ENCODE measurements at places on chromosomes 4 and X.

DNA sequence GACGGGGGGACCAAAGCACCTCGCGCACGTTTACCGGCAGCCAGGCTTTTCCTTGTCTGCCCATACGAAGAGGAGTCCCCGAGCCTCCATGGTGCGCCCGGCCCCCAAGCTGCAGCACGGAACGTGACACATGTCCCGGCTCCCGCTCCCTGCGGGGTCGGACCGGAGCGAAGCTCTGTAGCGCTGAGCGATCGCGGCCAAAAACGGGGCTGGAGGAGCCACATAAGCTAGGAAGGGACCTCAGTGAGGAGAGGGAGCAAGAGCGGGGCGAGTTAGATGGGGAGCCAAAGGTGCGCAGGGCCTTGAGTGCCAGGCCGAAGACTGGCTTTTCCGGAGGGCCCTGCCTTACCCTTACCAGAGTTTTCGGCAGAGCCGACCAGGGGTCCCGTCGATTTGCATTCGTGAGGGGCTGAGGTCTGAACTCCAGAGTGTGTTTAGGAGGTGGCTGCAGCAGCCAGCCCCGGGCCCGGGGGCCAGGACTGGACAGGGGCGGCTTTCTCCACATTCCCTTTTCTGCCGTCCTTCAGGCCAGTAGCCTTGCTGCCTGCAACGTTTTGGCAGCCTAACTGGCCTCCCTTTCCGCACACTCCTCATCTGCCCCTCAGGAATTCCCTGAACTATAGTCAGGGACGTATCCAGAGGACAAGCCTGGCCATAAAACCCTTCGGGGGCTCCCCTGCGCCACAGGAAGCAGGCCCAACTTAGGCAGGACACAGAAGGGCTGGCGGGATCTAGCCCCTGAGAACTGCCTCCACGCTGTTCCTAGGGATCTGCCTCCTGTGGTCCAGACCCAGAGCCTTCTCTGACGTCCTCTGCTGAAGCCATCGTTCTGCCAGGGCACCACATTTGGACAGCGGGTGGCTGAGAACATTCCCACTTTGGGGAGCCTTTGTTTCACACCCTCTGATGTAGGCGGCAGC is 689 bp downstream of the SSR4 start:
- no peak for DNase-seq
- H3K27ac ChIP-seq = peak overlapping the region; percentile 85
- peaks cover 41% of the 10 kb centered on the region for H3K4me1 ChIP-seq
- H3K4me3 ChIP-seq = peak overlapping the region; percentile 59
- H3K36me3 ChIP-seq = peaks cover 21% of the 10 kb centered on the region

GRCh38 chr4:121199742-121200561 is 35.8 kb upstream of the TNIP3 start:
- no peaks in the 10 kb centered on the region for H3K4me1 ChIP-seq
- H3K4me3 ChIP-seq = no peak overlapping the region

DNA sequence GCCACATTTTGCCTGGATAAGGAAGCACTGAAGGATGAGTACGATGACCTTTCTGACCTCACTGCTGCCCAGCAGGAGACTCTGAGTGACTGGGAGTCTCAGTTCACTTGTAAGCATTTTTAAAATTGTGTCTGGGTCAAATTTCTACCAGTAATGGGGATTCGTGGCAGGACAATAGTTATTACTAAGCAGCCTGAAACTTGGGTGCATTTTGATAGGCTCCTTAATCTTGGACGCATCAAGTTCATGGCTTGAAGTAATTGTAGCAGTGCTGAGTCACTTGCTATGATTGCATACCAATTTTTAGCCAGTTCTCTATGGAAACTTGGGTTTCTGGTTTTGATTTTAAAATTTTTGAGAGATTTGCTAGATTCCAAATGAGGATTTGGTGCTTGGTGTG is 4.3 kb downstream of the PGRMC1 start:
- peak overlapping the region; percentile 11 for H3K27ac ChIP-seq
- peaks cover 15% of the 10 kb centered on the region for H3K4me1 ChIP-seq
- no peak overlapping the region for H3K4me3 ChIP-seq

DNA sequence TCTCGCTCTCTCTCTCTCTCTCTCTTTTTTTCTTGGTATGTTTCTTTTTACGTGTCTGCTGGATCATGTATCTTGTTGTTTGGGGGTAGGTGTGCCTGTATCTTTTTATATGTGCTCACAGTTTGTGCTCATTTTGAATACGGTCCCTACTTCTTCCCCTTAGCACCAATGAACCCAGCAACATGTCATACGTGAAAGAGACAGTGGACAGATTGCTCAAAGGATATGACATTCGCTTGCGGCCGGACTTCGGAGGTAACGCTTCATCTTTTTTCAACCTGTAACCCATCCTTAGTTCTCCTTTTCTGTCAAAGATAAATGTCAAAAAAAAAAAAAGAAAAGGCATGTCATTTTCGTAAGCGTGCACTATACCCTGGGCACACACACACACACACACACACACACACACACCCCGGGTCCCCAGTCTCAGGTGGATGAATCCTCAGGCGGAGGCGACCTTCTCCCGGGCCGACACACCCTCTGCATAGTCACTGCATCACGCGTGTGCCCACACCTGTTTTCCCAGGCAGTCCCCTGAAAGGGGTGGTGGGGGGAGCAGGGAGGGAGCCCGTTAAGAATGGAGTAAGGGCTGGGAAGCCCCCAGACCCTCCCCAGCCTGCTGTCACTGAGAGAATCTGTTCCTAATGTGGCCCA is 511 bp downstream of the GABRB1 start:
- H3K27me3 ChIP-seq = no peaks in the 10 kb centered on the region
- DNase-seq = no peak
- no peak overlapping the region for H3K27ac ChIP-seq
- no peaks in the 10 kb centered on the region for H3K36me3 ChIP-seq
- H3K4me3 ChIP-seq = peak overlapping the region; percentile 33

DNA sequence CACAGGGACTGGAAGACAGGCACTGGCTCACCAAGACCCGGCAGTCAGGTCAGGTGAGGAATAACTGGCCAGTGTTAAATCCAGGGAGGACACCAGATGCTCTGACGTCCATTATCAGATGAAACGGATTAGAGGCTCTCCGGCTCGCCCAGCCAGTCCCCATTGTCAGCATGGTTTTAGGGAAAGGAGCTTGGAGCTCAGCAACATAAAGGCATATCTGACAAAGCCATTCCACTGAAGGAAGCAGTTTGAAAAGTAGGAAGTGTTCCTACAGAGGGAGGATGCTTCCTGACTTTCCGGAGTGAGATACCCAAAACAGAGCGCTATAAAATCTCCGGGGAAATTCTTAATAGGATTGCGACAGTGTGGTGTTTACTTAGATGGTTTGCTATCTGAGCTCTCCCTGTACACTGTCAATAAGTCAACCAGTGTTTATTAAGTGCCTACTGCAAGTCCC is 14.8 kb downstream of the NDNF start:
- no peaks in the 10 kb centered on the region for H3K4me1 ChIP-seq
- DNase-seq = no peak
- H3K27ac ChIP-seq = peak overlapping the region; percentile 9
- H3K27me3 ChIP-seq = no peaks in the 10 kb centered on the region

DNA sequence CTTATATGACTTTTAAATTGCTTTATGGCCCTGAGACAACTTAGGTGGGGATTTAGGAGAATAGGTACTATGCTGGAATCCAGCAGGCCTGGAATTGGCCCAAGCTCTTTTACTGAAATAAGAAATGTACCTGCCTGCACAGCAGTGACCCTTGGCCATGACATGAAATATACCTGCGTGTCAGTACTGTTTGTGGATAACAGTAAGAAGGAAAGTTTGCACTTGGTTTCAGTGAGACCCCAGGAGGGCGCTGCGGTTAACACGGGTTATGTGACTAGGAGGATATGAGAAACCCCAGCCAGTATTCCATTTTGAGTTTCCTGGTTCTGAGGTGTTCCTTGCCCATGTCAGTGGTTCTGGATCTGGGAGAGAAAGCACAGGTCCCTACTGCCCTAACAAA is 5.3 kb downstream of the MTM1 start:
- H3K27me3 ChIP-seq = no peaks in the 10 kb centered on the region
- H3K27ac ChIP-seq = no peak overlapping the region
- H3K4me1 ChIP-seq = peaks cover 44% of the 10 kb centered on the region
- no peak for DNase-seq

DNA sequence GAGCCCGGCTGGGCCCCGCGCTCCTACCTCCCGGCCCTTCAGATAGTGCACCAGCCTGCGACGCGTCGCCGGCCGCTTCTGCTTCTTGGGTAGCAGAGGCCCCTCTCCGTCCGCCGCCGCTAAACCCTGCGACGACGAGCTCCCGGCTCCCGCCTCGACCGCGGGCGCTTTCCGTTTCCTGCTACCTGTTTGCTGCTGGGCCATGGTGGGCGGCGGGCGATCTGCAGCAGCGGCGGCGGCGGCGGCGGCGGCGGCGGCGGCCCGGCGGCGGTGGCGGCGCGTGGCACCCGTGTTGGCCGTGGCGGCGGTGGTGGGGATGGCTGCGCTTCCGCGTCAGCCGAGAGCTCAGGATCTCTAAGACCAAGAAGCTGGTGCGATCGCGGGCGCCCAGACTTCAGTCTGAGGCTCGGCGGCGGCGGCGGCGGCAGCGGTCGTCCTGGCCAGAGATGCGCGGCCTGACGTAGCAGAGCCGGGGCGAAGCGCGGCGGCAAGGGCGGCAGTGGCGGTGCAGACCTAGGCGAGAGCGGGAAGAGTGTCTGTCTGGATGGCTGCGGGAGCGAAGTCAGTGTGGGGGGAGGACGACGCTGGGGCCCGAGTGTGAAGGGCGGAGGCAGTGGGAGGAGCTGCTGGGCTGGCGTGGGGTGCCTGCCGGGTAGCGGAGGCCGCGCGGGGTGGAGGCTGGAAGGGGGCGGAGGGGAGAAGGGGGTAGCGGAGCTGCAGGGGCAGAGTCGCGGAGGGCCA is at the start of gene DCAF12L2:
TSS of gene DCAF12L2 (minus strand) at position 569 of the 741 bp plus-strand sequence. CDS start at position 204, 365 bp downstream.
- no peak within 1 kb of the TSS for H3K27ac ChIP-seq
- no peak for DNase-seq
- no peaks in the 10 kb centered on the region for H3K4me1 ChIP-seq
- H3K27me3 ChIP-seq = no peaks in the 10 kb centered on the region
- H3K36me3 ChIP-seq = no peaks in the 10 kb centered on the region

DNA sequence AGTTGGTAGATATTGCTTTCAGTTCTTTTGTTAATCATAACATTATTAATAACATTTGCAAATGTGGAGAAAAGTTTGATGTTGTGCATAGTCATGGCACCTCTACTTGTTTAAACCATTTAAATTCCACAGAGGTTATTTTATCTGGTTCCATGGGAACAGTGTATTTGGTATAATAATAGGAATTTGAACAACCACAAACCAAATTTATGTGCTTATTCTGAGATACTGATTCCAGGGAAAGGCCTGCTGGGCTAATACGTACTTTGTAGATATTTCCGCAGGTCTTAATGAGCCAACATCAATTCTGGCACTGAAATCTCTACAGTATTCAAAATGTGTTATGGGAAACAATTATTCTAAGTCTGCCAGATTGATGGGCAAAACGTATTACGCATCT is 319.0 kb downstream of the DKK2 start:
- no peaks in the 10 kb centered on the region for H3K27me3 ChIP-seq
- no peaks in the 10 kb centered on the region for H3K36me3 ChIP-seq
- DNase-seq = no peak
- H3K27ac ChIP-seq = no peak overlapping the region
- H3K4me3 ChIP-seq = no peak overlapping the region

DNA sequence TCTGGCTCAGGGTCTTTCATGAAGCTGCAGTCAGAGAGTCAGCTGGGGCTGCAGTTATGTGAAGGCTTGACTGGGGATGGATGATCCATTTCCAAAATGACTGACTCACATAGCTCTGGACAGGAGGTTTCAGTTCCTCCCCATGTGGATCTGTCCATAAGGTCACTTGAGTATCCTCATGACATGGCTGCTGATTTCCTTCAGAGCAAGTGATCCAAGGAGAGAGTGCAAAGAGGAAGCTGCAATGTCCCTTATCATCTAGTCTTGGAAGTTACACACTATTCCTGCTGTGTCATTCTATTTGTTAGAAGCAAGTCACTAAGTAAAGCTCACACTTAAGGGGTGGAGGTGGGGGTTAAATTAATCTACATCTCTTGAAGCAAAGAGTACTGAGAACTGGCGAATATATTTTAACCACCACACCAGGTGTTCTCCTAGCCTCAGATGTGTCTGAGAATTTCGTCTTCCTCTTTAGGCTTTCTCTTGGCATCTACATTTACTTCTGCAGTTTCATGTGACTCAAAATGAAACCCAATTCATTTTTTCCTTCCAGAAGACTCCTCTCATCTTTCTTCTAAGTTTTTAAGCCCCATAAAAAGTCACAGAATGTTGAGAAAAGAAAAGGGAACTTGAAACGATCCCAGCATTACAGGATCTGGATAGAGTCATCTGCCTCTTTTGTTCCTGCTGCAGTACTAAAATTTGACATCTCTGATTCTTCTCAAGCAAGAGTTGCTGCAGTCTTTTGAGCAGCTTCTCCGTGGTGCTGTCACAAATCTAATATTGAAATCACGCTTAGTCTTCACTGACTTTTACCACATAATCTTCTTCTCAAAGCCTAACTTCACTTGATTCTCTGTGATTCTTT is 3.8 kb upstream of the GRPR start:
- H3K27ac ChIP-seq = no peak overlapping the region
- no peaks in the 10 kb centered on the region for H3K36me3 ChIP-seq
- H3K4me3 ChIP-seq = no peak overlapping the region
- no peaks in the 10 kb centered on the region for H3K4me1 ChIP-seq
- DNase-seq = no peak
- H3K27me3 ChIP-seq = no peaks in the 10 kb centered on the region

DNA sequence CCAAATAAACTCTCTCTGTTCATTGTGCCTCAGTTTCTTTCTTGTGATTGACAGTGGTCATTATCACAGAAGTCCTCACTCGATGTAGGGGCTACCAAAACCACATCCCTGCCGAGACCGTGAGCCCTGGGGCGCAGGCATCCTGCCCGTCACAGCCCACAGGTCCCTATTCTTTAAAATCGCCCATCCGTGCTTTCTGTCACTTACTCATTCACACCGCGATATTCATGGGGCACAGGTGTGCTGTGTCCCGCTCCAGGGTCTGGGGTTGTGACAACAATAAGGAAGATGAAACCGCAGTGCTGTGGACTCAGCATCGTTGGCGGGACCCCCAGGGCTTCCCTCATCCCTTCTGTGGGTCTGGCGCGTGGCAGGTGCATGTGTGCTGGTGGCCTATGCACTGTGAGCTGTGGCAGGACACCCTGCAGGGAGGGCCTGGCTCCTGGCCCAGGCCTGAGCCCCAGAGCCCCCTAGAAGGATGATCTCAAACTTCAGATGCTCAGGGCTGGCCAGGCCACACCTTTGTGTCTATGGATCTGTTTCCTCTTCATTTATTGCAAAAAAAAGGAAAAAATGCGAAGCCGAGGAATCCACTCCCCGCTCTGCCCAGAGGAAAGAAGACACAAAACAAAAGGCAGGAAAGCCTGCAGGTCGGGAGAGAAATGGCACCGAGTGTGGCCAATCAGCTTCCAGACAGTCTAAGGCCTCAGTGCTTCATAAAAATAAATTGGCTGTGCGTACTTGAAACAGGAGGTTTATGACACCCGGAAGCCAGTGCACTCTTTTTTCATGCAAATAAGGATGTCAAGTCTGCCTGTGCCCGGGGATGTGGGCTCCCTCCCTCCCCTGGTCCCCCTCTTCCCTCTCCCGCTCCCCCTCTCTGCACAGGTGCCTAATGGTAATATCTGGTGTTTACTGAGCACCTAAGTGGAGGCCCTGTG is 109.5 kb upstream of the ADRA2C start:
- no peak for DNase-seq
- no peaks in the 10 kb centered on the region for H3K27me3 ChIP-seq
- H3K4me1 ChIP-seq = peaks cover 28% of the 10 kb centered on the region
- H3K27ac ChIP-seq = peak overlapping the region; percentile 75
- no peak overlapping the region for H3K4me3 ChIP-seq
- no peaks in the 10 kb centered on the region for H3K36me3 ChIP-seq

All from vagina (tissue), 2 donors.